Stimulated activated CD8-positive, alpha-beta memory T cell treated with anti-CD3 and anti-CD28 coated beads, Interleukin-15, amount 100 ng/mL, for 48 hours (primary cell): ENCODE measurements at places on chromosomes 13 and 19.

- no peak for DNase-seq
Measured at GRCh38 chr13:24252136-24252535, 57.2 kb upstream of the C1QTNF9 start.

GRCh38 chr13:75024602-75025001, 457.4 kb downstream of the TBC1D4 start:
- no peak for DNase-seq

DNA sequence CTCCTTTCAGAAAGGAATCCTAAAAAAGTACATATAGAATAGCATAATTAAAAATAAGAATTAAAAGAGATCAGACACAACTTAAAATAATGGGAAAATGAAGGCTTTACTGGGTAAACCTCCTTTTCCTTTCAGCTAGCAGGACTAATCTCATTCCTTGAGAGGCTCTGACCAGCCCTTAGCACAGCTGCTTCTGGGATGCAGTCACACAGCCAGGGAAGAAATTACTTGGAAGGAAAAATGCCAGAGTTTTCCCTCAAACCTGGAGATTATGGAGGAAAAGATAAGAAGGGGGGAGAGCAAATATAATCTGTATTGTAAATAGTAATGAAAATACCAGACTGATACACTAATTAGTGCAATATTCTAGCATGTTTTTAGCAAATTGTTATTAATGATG, 91.8 kb downstream of the LRCH1 start:
- no peak for DNase-seq

DNA sequence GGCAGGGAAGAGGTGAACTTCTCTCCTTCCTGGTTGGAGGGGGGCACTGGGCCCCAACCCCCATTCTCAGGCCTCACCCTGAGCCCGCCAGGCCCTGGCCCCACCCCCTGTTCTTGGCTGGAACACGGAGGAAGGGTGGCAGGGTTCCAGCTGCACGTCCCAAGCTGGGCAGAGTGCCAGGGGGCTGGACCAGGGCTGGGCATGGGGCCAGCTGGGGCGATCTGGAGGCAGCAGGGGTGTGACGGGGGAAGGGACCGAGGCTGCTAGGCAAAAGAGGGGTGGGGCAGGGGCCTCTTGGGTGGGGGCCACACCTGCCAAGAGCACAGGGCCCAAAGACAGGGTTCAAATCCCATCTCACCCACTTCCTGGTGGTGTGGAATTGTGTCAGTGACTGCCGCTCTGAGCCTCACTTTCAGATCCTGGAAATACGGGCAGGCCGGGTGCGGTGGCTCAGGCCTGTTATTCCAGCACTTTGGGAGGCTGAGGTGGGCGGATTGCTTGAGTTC, 2.2 kb downstream of the HIF3A start:
- no peak for DNase-seq

DNA sequence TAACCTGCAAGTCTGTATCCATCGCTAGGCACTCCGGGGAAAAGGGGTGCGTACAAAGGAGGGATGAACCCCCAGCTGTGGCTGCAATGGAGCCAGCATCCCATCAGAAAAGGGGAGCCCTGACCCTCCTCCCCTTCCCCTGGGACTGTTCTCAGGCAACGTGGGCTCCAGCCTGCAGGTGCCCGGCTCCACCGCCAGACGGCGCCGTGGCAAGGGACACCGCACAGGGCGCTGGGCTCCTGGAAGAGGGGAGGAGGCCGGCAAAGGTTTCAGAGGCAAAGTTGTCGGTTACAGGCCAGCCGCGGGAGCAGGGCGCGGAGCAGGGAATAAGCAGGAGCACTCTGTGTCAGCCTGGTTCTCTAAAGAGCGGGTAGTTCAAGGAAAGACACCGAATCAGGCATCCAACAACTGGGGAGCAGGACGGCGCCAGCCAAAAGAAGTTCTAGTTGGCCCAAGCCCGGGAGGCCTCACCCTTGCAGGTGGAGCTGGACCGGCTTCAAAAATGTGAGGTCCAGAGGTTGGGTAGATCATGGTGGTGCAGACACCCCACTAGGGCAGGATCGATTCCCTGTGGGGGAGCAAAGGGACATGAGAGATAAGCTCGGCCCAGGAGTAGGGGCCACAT, 53.0 kb upstream of the ATP12A start:
- no peak for DNase-seq

GRCh38 chr19:47601180-47601904, 7.6 kb upstream of the BICRA start:
- DNase-seq = no peak

GRCh38 chr19:51127755-51128154, 3.0 kb downstream of the SIGLEC9 start:
- DNase-seq = no peak
